ENCODE measurements at places on chromosomes 12 and 14.

DNA sequence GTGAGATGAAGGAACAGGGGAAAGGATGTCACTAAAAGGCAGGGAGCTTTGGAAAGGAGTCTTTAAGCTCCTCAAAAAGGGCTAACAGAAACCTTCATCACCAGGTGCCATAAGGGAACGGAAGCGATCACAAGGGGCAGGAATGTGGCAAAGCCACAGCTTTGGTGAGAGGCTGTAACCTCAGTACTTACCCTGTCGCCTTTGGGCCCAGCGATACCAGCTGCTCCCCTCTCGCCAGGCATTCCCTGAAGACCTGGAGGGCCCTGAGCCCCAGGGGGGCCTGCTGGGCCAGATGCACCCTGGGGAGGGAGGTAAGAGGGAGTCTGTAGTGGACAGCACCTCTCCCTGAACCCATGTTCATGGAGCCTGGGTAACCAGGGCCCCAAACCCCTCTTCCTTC lies 18.9 kb downstream of the TMEM106C start:
- no peak for DNase-seq

- DNase-seq = no peak
Observed at GRCh38 chr12:22700106-22700505, 75.1 kb downstream of the ETNK1 start.

DNA sequence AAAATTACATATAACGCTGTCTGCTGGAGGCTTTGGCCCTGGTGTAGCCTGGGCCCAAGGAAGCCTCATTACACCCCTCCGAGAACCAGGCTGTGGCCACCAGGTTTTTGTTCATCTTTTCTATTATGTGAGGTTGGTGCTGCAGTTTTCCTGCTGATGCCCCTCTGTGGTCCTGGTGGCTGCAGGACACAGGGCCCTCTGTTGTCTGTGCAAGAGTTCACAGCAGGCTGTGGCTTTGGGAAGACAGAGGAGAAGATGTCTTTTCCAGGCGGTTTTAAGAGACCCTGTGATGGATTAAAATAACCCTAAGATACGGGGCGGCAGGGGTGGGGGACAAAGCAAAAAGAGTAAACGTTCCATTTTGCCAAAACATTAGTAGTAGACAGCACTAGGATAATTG lies 121.5 kb downstream of the ADGRD1 start:
- DNase-seq = peak; percentile 48

DNA sequence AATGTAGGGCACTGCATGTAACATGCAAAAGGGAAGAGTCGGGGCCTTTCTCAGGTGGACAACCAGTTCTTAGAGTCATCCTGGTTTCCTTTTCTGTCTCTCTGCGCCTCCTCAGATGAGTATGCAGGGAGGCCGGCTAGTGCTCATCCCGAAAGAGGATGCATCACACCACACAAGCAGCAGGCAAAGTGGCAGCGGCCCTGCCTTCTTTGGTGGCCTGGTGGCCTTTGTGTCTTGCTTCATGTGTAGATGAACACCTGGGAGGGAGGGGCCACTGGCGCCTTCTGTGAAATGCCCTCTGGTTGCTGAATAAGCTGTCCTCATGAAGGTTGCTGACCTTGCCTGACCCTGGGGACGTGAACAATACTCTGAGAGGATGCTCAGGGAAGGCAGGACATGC lies 18.0 kb downstream of the SLC24A4 start:
- no peak for DNase-seq

DNA sequence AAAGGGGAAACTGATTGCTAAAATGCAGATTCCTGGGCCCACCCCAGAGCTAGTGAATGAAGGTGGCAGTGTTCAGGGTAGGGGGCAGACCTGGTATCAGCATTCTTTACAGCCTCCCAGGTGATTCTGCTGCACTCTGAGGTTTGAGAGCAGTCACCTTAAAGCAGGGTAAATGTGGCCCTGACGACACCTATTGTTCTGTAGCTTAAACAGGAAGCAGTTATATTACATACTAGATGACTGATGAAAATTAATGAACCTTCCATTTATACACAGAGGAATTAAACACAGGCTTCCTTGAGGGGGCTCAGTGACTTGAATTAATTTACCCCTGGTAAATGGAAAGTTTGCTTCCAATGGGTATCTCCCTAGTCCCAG lies 25.3 kb downstream of the NUAK1 start:
- DNase-seq = no peak

GRCh38 chr12:101174541-101174940 lies 35.5 kb downstream of the SLC5A8 start:
- DNase-seq = no peak

GRCh38 chr12:12482150-12482761 lies 80.4 kb downstream of the DUSP16 start:
- no peak for DNase-seq

GRCh38 chr12:3535431-3535841 lies 44.4 kb downstream of the PRMT8 start:
- DNase-seq = no peak

GRCh38 chr12:121776190-121777098 lies 17.0 kb downstream of the RHOF start:
- peak; percentile 97 for DNase-seq

DNA sequence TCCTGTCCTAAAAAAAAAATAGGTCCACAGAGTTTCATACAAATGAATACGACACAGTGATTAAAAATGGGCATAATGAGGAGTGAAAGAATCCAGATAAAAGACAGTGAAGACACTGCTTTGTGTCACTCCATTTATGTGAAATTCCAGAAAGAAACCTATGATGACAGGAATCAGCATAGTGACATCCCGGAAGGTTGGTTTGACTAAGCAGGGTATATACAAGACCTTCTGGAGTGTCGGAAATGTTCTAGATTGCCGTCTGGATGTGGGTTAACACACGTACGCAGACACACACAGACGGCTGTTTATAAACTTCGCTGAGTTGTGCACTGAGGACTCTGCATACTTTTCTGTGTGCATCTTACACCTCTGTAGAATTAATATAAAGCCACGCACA lies 13.2 kb upstream of the CACNA2D4 start:
- no peak for DNase-seq

- no peak for DNase-seq
Observed at GRCh38 chr14:81437244-81437643, 37.1 kb upstream of the STON2 start.

- no peak for DNase-seq
Observed at GRCh38 chr12:25054783-25055144, 105.9 kb upstream of the BCAT1 start.

Data from H7 (cell line).